ENCODE measurements at places on chromosomes 7 and 10.

GRCh38 chr10:133012573-133013359 is 70.4 kb upstream of the CFAP46 start:
- DNase-seq = no peak
- H3K27ac ChIP-seq = no peak overlapping the region
- H3K4me1 ChIP-seq = peaks cover 10% of the 10 kb centered on the region
- H3K27me3 ChIP-seq = no peaks in the 10 kb centered on the region

DNA sequence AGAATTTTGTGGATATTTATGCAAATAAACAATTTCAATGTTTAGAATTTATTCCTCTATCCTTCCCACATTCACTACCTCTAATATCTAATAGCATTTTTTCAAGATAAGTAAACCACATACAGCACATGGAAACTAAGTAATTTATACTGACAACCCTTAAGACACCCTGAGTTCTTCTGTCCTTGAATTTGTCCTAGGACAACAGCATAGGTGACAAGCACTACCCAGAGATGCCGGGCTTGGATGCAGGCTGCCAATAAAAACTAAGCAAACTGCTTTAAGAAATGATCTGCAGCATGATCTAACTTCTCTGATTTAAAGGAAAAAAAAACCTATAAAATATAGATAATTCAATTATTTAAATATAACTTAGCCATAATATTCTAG is 22.7 kb downstream of the NT5C3A start:
- H3K36me3 ChIP-seq = no peaks in the 10 kb centered on the region
- H3K27ac ChIP-seq = peak overlapping the region; percentile 53

DNA sequence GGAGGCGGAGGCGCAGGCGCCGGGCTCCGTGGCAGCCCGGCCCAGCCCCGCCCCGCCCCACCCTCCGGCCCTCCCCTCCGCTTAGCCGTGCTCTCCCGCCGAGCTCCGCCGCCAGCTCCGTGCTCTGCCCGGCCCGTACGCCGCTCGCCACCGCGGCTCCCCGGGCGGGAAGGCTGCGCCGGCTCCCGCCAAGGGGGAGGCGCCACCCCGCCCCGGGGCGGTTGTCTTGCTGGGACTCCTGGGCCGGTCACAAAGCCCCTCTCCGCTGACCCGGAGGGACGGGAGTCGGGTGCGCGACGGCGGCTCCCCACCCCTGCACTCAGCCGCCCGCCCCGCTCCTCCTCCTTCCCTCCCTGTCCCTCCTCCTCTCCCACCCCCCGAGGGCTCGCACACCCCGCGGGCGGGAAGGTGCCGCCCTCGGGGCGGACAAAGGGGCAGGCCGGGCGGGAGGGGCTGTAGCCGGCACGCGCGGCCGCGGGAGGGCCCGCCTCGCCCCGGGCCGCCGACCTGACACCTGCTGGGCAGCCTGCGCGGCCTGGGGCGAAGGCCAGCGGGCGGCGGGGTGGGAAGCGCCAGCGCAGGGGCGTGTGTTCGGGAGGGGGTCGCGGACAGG is 11.5 kb upstream of the SP8 start:
- no peak overlapping the region for H3K27ac ChIP-seq
- H3K36me3 ChIP-seq = no peaks in the 10 kb centered on the region
- peaks cover 39% of the 10 kb centered on the region for H3K27me3 ChIP-seq
- H3K4me1 ChIP-seq = peaks cover 8% of the 10 kb centered on the region
- peak overlapping the region; percentile 44 for H3K4me3 ChIP-seq

- H3K4me3 ChIP-seq = no peak overlapping the region
- H3K27me3 ChIP-seq = no peaks in the 10 kb centered on the region
- H3K36me3 ChIP-seq = no peaks in the 10 kb centered on the region
- H3K4me1 ChIP-seq = peaks cover 7% of the 10 kb centered on the region
- DNase-seq = no peak
Observed at GRCh38 chr10:49139846-49140195, 6.0 kb upstream of the FAM170B start.

DNA sequence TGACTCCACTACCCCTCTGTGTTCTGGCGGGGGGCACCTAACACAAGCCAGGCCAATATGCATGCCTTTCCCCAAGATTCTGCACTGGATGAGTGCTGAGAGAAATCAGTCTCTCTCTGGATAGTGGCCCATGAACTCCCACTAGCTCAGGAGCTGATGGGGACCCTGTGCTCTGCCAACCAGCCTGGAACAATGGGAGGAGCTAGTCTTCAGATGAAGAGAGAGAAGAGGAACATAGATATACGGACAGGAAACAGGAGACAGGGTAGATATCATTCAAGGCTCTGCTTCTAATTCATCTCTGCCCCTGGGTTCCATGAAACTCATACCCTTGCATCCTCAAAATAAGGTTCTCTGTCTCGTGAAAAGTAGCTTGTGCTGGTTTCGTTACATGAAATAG is 27.9 kb upstream of the PLXNA4 start:
- no peaks in the 10 kb centered on the region for H3K27me3 ChIP-seq
- DNase-seq = no peak
- H3K36me3 ChIP-seq = no peaks in the 10 kb centered on the region
- no peak overlapping the region for H3K4me3 ChIP-seq

GRCh38 chr7:92432299-92432946 is 14.9 kb upstream of the GATAD1 start:
- no peaks in the 10 kb centered on the region for H3K27me3 ChIP-seq
- no peak overlapping the region for H3K27ac ChIP-seq
- H3K4me1 ChIP-seq = no peaks in the 10 kb centered on the region

GRCh38 chr7:17624379-17624778 is 315.9 kb downstream of the SNX13 start:
- H3K4me3 ChIP-seq = no peak overlapping the region
- no peaks in the 10 kb centered on the region for H3K27me3 ChIP-seq
- H3K4me1 ChIP-seq = no peaks in the 10 kb centered on the region
- H3K36me3 ChIP-seq = no peaks in the 10 kb centered on the region
- DNase-seq = no peak
- H3K27ac ChIP-seq = no peak overlapping the region

GRCh38 chr7:134044682-134045081 is 82.5 kb upstream of the LRGUK start:
- H3K27ac ChIP-seq = no peak overlapping the region
- H3K36me3 ChIP-seq = no peaks in the 10 kb centered on the region
- H3K4me1 ChIP-seq = no peaks in the 10 kb centered on the region
- no peaks in the 10 kb centered on the region for H3K27me3 ChIP-seq

- peaks cover 8% of the 10 kb centered on the region for H3K4me1 ChIP-seq
- no peak overlapping the region for H3K27ac ChIP-seq
- no peak overlapping the region for H3K4me3 ChIP-seq
- no peaks in the 10 kb centered on the region for H3K36me3 ChIP-seq
- H3K27me3 ChIP-seq = no peaks in the 10 kb centered on the region
Observed at GRCh38 chr7:44897309-44897708, 12.0 kb upstream of the PURB start.

- DNase-seq = no peak
- H3K27me3 ChIP-seq = no peaks in the 10 kb centered on the region
- no peak overlapping the region for H3K27ac ChIP-seq
Observed at GRCh38 chr7:66070222-66070621, 5.4 kb upstream of the ASL start.

- no peaks in the 10 kb centered on the region for H3K27me3 ChIP-seq
- no peak for DNase-seq
- H3K36me3 ChIP-seq = no peaks in the 10 kb centered on the region
- no peak overlapping the region for H3K27ac ChIP-seq
- no peaks in the 10 kb centered on the region for H3K4me1 ChIP-seq
Observed at GRCh38 chr7:16015981-16016380, 329.5 kb upstream of the MEOX2 start.

- H3K4me1 ChIP-seq = peaks cover 99% of the 10 kb centered on the region
- H3K4me3 ChIP-seq = no peak overlapping the region
- H3K36me3 ChIP-seq = no peaks in the 10 kb centered on the region
Observed at GRCh38 chr10:132591166-132591971, 53.8 kb downstream of the INPP5A start.

DNA sequence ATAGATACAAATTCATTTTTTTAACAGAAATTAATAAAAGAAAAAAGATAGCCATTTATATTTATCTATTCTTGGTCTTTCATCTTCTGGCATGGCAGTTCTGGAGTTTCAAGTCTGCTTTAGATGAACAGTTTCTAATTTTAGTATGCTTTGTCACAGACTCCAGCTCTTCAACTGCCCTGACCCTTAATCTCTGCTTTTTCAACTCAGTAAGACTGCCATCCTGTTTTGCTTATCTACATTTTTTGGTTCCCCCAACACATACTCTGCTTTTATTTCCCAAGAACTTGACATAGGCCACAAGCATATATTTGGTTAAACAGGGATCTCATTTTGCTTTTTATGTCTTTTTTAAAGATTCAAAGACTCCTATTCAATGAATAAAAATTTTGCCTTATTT is 309.3 kb upstream of the KCND2 start:
- DNase-seq = no peak
- H3K36me3 ChIP-seq = no peaks in the 10 kb centered on the region
- H3K27me3 ChIP-seq = no peaks in the 10 kb centered on the region
- no peak overlapping the region for H3K27ac ChIP-seq
- no peak overlapping the region for H3K4me3 ChIP-seq
- no peaks in the 10 kb centered on the region for H3K4me1 ChIP-seq
